NCI-H146 (cell line): ENCODE measurements at places on chromosomes 1 and 21.

DNA sequence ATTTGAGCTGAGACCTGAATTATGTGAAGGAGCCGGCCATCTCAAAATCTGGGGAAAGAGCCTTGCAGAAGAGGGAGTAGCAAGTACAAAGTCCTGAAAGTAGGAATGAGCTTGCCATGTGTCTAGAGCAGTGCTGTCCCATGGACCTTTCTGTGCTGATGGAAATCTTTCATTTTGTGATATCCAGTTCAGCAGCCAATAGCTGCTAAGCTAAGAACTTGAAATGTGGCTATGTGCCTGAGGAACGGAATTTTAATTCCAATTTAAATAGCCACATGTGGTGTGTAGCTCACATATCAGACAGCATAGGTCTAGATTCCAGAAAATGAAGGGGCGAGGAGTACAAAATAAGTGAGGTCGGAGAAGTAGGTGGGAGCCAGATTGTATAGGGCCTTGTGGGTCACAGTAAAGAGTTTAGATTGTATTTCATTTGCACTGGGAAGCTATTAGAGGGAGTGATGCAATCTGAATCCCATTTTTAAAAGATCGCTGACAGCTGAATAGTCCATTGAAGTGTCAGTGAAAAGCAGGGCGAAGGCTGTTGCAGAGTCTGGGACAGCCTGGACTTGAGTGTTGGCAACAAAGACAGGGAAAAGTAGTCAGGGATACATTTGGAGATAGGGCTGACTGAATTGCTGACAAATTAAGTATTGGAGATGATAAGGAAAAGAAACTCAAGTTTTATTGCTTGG, 80.3 kb downstream of the TMEM200B start:
- DNase-seq: no peak

DNA sequence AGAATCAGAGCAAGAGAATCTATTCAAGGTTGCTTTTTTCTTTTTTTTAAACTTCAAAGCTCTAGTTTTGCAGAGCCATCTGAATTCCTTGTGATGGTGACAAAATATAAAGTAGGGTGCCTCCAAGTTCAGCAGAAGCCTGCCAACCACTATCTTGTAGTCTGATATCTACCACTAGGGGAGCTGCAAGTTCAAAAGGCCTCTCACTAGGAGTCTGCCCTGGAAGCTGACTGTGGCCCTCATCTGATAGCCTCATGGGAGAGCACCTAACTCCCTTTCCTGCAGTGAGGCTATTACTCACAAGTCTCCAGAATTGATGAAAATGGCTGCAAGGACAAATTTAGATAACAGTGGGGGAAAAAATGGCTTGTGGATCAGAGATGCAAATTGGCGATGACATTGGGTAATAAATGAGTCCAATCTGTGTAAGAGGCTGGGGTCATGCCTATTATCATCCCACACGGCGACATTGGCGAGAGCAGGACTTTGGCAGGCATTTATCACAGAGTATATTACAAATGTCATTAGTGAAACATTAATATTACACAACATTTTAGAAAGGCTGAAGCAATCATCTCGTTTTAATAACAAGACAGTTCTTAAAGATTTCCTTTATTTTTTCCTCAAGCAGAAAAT, 10.7 kb upstream of the ZP4 start:
- peak; percentile 2 for DNase-seq

DNA sequence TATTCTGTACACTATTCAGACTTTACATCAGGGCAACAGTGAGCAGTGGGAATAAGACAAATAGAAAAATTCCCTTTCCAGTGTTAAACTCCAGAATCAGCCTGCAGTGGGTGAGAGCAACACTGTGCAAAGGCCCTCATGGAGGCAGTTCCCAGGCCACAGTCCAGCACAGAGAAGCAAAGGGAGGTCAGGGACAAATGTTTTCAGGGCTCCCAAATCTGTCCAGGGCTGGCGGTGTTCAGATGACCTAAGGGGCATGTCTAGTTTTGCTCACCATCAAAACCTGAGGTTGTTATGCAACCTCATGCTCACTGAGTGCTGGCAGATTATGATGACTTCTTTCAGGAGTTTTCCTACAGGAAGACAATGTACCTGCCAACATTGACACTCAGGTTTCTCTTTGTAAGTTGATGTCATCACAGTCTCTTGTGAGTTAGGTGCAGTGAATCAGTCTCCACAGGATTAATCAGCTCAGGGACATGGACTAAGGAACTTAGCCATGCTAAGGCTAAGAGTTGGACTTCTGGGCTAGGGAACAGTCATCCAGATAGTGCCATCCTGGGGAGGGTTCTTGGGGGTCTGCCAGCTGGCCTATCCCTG, 3.6 kb upstream of the LCE5A start:
- DNase-seq: no peak

DNA sequence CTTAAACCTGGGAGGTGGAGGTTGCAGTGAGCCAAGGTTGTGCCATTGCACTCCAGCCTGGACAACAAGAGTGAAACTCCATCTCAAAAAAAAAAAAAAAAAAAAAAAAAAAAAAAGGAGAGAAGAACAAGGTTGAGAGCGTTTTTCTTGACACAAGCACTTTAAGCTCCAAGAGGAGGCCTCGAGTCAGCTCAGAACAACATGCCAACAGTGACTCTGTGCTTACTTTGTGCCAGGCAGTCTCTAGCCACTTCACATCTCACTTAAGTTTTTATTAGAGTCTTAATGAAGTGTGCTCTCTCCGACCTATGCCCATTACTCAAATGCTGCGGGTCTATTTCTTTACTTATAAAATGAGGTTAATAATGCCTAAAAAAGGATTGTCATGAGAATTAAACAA, 13.0 kb downstream of the ATP1A1 start:
- DNase-seq: no peak

DNA sequence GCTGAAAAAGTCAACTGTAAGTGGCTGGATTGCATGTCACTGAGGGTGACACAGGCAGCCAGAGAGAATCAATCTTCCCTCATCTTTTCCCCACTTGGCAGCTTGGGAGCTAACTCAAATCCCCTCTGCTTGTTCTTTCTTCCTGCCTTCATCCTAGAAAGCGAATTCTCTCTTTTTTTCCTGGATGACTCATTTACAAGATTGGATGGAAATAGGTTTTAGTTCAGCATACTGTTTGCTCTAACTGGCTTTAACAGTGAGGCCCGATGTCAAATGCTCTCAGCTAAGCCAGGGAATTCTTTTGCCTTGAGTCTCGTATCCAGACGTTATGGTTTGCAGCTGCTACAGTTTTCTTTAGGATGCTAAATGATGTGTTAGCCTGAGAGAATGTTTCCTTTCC, 72.7 kb downstream of the HUNK start:
- no peak for DNase-seq

DNA sequence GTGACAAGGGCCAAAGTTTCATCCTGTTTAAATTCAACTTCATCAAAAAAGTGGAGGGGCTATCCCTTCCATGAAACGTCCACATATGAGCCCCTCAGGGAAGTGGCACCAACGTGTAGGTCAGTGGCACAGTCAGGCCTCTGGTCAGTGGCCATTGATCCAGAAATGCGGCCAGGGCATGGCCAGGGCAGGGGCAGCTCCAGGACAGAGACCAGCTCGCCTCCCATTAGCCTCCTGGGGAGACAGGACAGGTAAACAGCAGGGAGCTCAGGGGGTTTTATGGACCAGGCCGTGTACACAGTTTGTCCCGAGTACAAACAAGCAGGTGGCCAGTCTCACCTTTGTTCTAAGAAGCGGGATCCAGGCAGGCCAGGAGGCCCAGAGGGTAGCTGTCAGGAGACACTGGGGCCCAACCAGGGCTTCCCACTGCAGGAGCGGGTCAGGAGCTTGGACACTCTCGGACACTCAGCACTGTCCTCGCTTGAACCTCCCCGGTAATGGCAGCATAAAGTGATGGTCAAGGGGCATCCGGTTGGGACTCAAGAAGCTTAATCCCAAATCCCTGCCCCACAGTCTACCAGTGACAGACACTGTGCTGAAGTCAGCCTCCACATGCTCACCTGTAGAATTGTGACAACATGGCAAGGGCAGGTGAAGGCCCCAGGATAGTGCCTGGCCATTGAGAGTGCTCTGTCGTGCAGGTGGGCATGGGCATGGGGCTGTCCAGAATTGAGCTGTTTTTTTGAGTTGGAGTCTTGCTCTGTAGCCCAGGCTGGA, 144.1 kb upstream of the ERRFI1 start:
- DNase-seq: peak; percentile 95

DNA sequence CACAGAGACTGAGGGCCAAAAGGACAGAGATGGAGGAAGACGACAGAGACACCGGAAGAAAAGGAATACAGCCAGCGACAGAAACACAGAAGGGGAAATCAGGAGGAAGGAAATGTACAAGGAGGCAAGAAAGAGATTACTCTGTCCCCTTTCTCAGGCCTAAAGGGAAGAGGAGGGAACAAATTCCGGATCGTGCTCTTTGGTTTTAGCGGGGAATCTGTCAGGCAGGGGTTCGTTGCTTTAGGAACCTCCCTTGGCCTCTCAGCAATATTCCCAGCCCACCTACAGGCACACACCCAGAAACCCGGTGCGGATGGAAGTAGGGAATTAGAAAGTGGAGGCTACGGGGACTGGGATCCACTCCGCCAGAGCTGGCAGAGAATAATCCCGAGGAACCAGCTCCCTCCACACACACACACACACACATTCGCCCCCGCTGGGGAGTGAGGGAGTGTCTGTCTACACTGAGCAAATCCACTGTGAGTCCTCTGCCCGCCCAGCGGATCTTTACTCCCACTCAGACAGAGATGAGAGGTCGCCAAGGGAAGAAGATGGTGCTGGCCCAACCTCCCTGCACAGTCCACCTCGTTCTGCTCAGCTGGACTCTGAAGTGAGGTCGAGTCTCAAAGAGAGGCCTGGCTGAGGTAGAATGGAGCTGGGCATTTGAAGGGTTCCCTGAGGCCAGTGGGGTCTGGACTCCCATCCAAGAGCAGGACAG, 5.7 kb downstream of the TAL1 start:
- DNase-seq: peak; percentile 4

- peak; percentile 55 for DNase-seq
Observed at GRCh38 chr1:150236614-150237100, 745 bp upstream of the ANP32E start.

- peak; percentile 11 for DNase-seq
Observed at GRCh38 chr1:221347706-221348105, 394.2 kb downstream of the DUSP10 start.

DNA sequence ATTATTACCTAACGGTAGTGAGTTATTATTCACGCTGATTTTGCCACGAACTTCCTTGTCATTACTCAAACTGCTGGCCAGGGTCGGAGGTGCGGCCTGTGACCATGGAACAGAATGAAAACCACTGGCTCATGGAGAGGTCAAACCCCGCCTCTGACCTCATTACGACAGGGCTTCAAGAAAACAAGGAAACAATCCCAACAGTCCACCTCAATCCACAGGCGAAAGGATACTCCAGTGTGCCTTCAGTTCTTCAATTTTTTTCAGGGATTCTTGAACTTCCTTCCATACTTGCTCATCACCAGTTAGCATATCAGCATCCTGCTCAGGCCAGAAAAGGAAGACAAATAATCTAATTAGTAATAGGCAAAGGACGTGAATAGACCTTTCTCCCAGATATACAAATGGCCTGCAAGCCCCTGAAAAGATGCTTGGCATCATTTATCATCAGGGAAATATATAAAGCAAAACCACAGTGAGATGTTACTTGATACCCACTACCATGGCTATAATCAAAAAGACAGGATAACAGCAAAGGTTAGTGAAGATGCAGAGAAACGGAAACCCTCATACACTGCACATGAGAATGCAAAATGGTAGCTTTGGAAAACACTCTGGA, 643.4 kb downstream of the SMYD3 start:
- no peak for DNase-seq

GRCh38 chr21:42025376-42026081, 15.4 kb upstream of the ZBTB21 start:
- DNase-seq: no peak

DNA sequence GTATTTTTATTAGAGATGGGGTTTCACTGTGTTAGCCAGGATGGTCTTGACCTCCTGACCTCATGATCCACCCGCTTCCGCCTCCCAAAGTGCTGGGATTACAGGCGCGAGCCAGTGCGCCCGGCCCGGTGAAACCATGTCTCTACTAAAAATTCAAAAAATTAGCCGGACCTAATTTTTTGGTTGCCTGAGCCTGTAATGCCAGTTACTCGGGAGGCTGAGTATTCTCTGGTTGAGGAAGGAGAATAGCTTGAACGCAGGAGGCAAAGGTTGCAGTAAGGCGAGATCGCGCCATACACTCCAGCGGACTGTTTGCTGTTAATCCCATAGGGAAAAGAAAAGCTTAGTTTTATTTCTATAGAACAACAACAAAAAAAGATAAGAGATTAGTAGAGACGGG, 29.9 kb upstream of the HJV start:
- DNase-seq: no peak

GRCh38 chr21:34941162-34941561, 107.9 kb downstream of the RUNX1 start:
- DNase-seq: no peak

DNA sequence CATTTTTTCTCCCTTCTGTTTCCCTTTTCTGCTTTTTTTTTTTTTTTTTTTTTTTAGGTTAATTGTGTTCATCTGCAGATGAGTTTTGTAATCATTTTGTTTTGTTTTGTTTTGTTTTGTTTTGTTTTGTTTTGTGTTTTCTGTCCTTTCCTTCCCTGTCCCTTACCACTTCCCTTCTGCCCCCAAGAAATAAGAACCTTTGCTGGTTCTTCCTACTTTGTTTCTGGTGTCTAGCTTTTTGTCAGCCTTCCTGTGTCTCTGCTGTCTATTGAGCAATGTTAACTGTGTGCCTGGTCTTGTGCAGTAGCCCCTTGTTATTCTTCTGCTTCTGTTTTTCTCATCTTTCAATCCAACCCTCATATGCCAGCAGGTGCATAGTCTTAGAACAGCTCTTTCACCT, 46.0 kb downstream of the MPZL1 start:
- no peak for DNase-seq

DNA sequence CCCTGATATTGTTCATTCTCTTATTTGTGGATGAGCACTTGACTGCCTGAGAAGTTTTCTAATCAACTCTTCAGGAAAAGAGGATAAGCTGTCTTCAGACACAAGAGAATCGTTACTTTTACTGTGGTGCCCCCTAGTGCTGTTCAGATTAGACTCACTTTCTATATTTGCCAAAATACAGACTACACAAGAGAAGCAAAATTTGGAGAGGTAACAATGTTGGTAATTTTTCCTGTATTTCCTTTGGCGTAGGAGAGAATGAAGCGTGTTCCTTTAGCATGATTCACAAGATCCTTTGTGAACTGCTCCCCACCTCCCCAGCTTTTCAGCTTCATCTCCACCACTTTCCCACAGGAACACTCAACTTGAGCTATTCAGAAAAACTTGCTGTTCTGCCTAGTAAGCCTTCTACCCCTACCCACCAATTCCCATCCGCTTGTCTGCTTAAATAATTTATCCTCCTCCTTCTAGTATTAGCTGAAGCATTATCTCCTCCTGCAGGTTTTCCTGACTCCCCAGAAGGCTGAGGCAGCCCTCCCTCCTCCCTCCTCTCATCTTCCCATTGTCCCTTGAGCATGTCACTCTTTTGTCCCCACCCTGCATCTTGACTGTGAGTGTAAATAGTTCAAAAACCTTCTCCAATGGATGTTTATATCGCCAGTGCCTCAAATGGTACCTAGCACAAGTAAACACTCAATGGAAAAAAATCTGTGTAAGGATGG, 4.5 kb downstream of the TNFSF4 start:
- DNase-seq: no peak

- DNase-seq: no peak
Observed at GRCh38 chr1:181141431-181141910, 53.0 kb downstream of the IER5 start.

GRCh38 chr1:231028682-231029081, 11.4 kb downstream of the FAM89A start:
- peak; percentile 19 for DNase-seq

GRCh38 chr1:9363061-9363471, 70.4 kb downstream of the SPSB1 start:
- no peak for DNase-seq
